ENCODE measurements at places on chromosomes 7 and 10.

DNA sequence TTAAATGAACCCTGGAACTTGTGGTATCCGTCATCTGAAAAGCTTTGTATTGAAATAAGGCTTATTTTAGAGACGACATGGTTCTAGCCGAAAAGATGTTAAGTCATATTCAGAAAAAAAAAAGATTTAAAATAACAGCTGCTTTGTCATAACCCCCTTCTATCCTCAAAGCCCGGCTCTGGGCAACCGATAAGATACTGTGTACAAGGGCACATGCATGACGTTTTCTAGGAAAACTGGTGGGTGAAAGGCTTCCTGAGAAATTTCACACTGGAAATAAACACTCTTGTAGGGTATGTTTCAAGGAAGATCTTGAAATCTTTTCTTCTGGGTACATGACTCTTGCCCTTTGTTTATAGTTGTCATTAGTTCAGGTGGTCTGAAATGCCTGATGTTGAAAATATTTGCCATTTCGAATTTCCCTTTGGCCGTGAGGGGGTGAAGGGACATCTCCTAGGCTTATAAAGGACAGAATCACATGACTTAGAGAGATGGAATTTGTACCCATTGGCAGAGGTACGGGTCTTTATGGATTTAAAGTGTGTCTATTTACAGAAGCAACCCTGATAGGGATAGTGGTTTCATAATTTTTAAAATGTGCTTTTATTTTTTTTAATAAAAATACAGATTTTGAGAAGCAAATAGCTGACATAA lies 232.5 kb downstream of the PTEN start:
- H3K4me1 ChIP-seq: peaks cover 22% of the 10 kb centered on the region
- H3K27ac ChIP-seq: no peak overlapping the region
- H3K36me3 ChIP-seq: no peaks in the 10 kb centered on the region
- peaks cover 54% of the 10 kb centered on the region for H3K27me3 ChIP-seq
- H3K4me3 ChIP-seq: no peak overlapping the region

- peaks cover 3% of the 10 kb centered on the region for H3K4me1 ChIP-seq
- no peaks in the 10 kb centered on the region for H3K27me3 ChIP-seq
- no peaks in the 10 kb centered on the region for H3K36me3 ChIP-seq
- DNase-seq: no peak
- H3K4me3 ChIP-seq: no peak overlapping the region
- H3K27ac ChIP-seq: no peak overlapping the region
Measured at GRCh38 chr7:4050126-4050660, 631.9 kb upstream of the FOXK1 start.

- no peak for DNase-seq
- peaks cover 2% of the 10 kb centered on the region for H3K27me3 ChIP-seq
- H3K4me3 ChIP-seq: no peak overlapping the region
- peaks cover 2% of the 10 kb centered on the region for H3K4me1 ChIP-seq
Measured at GRCh38 chr10:22927166-22927565, 687 bp upstream of the ARMC3 start.

DNA sequence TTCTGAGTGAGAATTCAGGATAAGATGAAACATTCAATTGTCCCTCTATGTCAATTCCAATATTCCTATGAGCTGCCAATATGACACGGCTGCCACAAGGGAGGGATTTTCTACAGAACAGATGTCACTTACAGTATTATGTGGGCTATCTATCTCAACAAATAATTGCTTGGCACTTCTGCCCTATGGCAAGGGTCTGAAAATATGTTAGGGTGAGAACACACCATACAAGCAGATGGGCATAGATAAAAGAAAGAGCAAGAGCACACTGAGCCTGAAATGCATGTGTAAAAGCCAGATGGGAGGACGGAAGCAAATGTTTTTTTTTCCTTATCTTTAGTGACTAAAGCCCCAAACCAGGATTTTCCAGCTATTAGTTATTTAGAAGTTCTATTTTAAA lies 70.1 kb upstream of the TFEC start:
- no peak overlapping the region for H3K4me3 ChIP-seq
- no peaks in the 10 kb centered on the region for H3K4me1 ChIP-seq
- no peaks in the 10 kb centered on the region for H3K36me3 ChIP-seq
- DNase-seq: no peak
- peaks cover 2% of the 10 kb centered on the region for H3K27me3 ChIP-seq

DNA sequence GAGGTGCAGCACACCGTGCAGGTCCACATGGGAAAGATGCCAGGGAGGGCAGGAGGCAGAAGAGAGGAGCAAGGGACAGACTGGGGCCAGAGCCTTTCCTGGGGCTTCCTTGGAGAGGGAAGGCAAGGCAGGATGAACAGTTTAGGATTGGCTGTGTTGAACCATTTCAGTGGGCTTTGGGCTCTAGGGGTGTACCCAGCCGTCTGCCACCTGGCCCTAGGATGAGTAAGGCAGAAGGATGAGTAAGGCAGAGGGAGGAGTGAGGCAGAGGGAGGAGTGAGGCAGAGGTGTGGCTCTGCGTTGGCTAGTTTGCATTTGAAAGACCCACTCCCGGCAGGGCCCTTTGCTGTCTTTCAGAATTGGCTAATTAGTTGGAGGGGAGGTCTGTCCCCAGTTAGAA lies 31.5 kb upstream of the PRF1 start:
- peaks cover 14% of the 10 kb centered on the region for H3K27me3 ChIP-seq
- no peak overlapping the region for H3K4me3 ChIP-seq
- H3K36me3 ChIP-seq: no peaks in the 10 kb centered on the region

DNA sequence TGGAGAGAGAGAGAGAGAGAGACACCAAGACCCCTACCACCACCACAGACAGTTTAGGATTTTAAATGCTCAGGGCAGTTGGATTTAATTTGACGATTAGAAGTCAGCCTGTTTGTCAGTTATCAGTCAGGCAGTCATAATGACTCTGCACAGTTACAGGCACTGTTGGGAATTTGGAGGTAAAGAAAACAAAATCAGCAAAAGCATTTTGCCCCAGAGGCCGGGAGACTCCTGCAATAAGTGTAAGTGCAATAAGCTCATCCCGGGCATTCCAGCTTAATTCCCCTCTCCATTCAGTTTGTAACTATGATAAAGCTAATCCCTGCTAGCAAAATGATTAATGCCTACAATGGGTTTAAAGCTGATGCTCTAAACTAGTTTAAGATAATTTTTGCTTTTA lies 13.5 kb downstream of the SEMA3C start:
- no peaks in the 10 kb centered on the region for H3K4me1 ChIP-seq
- H3K27ac ChIP-seq: no peak overlapping the region
- no peaks in the 10 kb centered on the region for H3K36me3 ChIP-seq
- no peaks in the 10 kb centered on the region for H3K27me3 ChIP-seq
- no peak overlapping the region for H3K4me3 ChIP-seq

DNA sequence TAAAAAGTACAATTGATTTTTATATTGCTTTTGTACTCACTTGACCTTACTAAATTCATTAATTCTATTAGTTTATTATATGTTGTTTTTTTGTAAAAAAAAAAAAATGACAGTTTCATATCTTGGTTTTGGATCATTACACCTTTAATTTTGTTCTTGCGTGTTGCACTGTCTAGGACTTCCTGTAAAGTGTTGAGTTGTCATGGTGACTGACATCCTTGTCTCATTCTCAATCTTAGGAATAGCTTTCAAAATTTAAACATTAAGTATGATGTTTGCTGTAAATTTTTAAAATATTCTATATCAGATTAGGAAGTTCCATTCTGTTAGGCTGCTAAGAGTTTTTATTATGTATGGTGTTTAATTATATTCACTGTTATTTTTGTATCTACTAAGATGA lies 139.1 kb downstream of the ARHGAP12 start:
- H3K36me3 ChIP-seq: no peaks in the 10 kb centered on the region
- no peak overlapping the region for H3K4me3 ChIP-seq
- no peak for DNase-seq
- peaks cover 10% of the 10 kb centered on the region for H3K4me1 ChIP-seq
- H3K27ac ChIP-seq: no peak overlapping the region

GRCh38 chr10:133134411-133135115 lies 25.5 kb upstream of the KNDC1 start:
- DNase-seq: no peak
- no peak overlapping the region for H3K4me3 ChIP-seq
- no peaks in the 10 kb centered on the region for H3K27me3 ChIP-seq
- no peaks in the 10 kb centered on the region for H3K4me1 ChIP-seq
- H3K27ac ChIP-seq: no peak overlapping the region

DNA sequence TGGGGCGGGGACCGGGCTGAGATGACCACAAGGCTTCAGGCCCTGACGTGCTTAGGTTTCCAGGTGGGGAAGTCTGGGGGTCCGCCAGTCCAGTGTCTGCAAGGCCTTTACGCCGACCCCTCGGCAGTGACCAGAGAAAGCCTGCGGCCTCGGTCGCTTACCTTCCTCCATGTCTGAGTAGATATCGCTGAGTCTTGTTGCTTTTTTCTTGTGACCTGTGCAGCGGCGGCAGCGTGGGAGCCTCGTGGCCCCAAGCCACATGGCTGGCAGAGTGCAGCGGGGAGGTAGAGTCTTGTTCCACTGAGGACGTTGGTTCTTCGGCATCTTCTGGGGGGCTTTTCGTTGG lies 329 bp downstream of the NOLC1 start:
- peak overlapping the region; percentile 96 for H3K27ac ChIP-seq
- H3K36me3 ChIP-seq: peaks cover 68% of the 10 kb centered on the region
- peak overlapping the region; percentile 97 for H3K4me3 ChIP-seq
- no peak for DNase-seq
- H3K27me3 ChIP-seq: no peaks in the 10 kb centered on the region

DNA sequence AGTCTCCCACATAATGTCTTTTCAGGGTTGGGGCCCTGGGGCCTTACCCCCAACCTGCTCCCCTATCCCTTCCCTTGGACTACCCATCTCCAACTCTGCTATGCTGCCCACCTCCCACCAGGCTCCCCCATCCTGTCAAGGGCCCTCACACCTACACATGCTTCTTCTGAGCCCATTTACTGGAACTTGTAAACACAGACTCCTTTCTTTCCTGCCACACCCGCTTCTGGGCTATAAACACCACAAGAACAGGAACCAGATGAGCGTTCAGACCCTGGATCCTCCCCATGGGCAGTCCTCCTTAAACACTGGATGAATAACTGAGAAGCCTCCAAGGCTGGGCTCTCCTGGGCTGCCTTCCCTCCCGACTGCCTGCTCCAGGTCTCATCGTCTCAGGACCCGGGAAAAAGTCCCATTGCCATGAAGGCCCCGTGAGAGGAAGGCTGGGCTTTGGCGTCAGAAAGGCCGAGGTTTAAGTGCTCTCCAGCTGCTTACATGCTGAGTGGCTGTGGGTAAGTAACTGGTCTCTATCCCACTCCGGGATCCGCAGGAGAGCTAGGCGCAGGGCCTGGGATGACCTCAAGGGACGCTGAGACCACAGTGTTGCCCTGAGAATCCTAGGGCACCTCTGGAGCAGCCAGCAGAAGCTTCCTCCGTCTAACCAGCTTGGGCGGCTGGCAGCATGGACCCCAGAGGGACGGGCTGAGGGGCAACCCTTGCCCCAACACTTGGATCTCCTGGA lies 15.6 kb upstream of the CRHR2 start:
- H3K27ac ChIP-seq: peak overlapping the region; percentile 56
- H3K4me1 ChIP-seq: peaks cover 6% of the 10 kb centered on the region
- peak overlapping the region; percentile 51 for H3K4me3 ChIP-seq
- H3K27me3 ChIP-seq: peaks cover 5% of the 10 kb centered on the region

DNA sequence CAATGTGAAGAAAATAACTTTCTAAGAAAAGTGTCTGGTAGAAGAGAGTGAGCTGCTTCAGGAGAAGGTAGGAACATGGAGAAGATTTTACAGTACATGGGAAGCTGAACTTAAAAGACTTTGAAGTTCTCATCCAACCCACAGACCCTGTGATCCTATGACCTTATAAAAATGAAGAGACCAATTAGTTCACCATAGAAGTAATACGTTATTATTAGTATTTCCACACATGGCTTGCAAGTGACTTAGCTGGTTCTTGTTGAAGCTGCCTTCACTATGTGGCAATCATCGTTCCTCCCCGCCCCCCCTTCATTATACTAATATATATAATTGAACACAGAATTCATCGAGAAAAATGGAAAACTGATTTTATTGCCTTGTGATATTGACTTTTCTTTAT lies 129.1 kb downstream of the SND1 start:
- no peak for DNase-seq
- H3K27me3 ChIP-seq: no peaks in the 10 kb centered on the region
- H3K27ac ChIP-seq: no peak overlapping the region
- peaks cover 7% of the 10 kb centered on the region for H3K4me1 ChIP-seq

- DNase-seq: no peak
- H3K36me3 ChIP-seq: no peaks in the 10 kb centered on the region
- no peak overlapping the region for H3K27ac ChIP-seq
Measured at GRCh38 chr10:34145715-34146114, 669.4 kb downstream of the PARD3 start.

DNA sequence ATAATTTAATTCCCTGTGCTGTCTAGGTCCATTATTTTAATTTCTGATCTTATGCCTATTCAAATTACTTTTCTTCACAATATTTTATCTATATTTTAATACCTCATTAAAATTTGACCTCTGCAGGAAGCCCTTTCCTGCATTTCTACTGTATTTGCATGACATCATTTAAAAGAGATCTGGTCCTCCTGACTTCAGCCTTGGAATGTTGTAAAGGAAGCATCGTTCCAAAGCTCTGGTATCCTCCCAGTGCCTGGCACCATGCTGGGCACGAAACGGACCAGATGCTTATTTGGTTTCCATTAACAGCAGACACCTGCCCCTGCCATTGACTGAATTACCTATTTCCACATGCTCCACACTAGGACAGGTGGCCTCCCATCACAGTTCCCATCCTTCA lies 247.5 kb downstream of the KLF6 start:
- H3K4me3 ChIP-seq: no peak overlapping the region
- H3K27me3 ChIP-seq: peaks cover 5% of the 10 kb centered on the region
- no peak overlapping the region for H3K27ac ChIP-seq

- H3K27ac ChIP-seq: peak overlapping the region; percentile 72
- peaks cover 25% of the 10 kb centered on the region for H3K36me3 ChIP-seq
- no peak overlapping the region for H3K4me3 ChIP-seq
- peaks cover 22% of the 10 kb centered on the region for H3K4me1 ChIP-seq
- no peak for DNase-seq
- no peaks in the 10 kb centered on the region for H3K27me3 ChIP-seq
Measured at GRCh38 chr10:70599791-70600190, 2.8 kb downstream of the PRF1 start.

- H3K36me3 ChIP-seq: no peaks in the 10 kb centered on the region
- no peak overlapping the region for H3K27ac ChIP-seq
- H3K4me1 ChIP-seq: peaks cover 7% of the 10 kb centered on the region
- H3K4me3 ChIP-seq: no peak overlapping the region
Measured at GRCh38 chr10:67802767-67803538, 35.0 kb downstream of the DNAJC12 start.

GRCh38 chr7:87628780-87629569 lies 777 bp downstream of the RUNDC3B start:
- DNase-seq: no peak
- peaks cover 26% of the 10 kb centered on the region for H3K27me3 ChIP-seq
- H3K36me3 ChIP-seq: no peaks in the 10 kb centered on the region

- no peaks in the 10 kb centered on the region for H3K4me1 ChIP-seq
- no peaks in the 10 kb centered on the region for H3K36me3 ChIP-seq
- no peak overlapping the region for H3K27ac ChIP-seq
Measured at GRCh38 chr7:95897557-95898251, 125.3 kb downstream of the DYNC1I1 start.

GRCh38 chr10:31687663-31688482 lies 240.8 kb downstream of the ARHGAP12 start:
- no peak overlapping the region for H3K4me3 ChIP-seq
- H3K27me3 ChIP-seq: no peaks in the 10 kb centered on the region

Data from T-helper 2 cell treated with Interferon-gamma antibody and Interleukin-4, amounts not matched to agents 5 μg/mL and 100 μg/mL, for 36 hours (primary cell).